ENCODE measurements at places on chromosomes 5 and 9.
A peak's percentile ranks its signal among the peaks of the same experiment; 100 is the strongest.

- peak; percentile 62 for DNase-seq
Measured at GRCh38 chr5:37184748-37185364, 64.3 kb downstream of the CPLANE1 start.

- DNase-seq, result peak; percentile 98
Measured at GRCh38 chr5:172772112-172772906, 1.3 kb upstream of the DUSP1 start.

- no peak for DNase-seq
Measured at GRCh38 chr5:65185468-65185867, 296.3 kb downstream of the ADAMTS6 start.

GRCh38 chr5:138463419-138464007 lies 1.8 kb upstream of the EGR1 start:
- no peak for DNase-seq

- DNase-seq, result no peak
Measured at GRCh38 chr5:57772512-57772911, 289.9 kb upstream of the ACTBL2 start.

- DNase-seq, result no peak
Measured at GRCh38 chr5:145189746-145190145, 645.4 kb downstream of the PRELID2 start.

GRCh38 chr5:92992073-92992472 lies 588.9 kb downstream of the NR2F1-AS1 start:
- no peak for DNase-seq

DNA sequence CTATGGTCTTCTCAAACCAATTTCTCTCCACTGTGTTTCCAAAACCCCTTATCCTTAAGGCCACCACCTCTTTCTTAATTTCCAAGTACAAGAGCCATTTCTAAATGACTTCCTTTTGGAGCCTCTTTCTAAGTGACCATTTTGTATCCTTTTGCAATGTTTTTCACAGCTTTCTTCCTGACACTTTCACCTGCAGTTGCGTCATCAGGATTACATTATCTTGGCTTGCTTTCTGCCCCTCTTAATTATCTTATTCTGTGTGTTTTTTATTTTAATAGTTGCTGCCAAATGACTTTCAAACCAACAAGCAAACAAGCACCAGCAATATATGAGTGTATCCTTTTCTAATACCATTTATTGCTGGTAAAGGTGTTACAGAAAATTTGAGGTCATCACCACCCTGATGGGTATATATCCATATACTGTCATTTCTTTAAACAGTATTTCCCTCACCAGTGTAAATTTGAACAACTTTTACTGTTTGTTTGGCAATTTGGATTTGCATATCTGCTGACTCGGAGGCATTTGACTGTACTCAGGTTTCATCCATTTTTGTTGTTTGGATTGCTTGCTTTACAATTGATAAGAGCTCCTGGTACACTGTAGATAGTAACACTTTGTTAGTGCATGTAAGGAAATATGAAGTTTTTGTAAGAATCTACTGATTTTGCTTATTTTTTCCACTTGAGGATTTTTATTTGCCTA lies 5.4 kb upstream of the ANXA1 start:
- no peak for DNase-seq

- DNase-seq, result no peak
Measured at GRCh38 chr5:68458416-68459021, 243.0 kb downstream of the PIK3R1 start.

- peak; percentile 54 for DNase-seq
Measured at GRCh38 chr9:136902259-136902821, 16.0 kb downstream of the TRAF2 start.

- DNase-seq, result no peak
Measured at GRCh38 chr5:6705959-6706358, 7.3 kb upstream of the TENT4A start.

DNA sequence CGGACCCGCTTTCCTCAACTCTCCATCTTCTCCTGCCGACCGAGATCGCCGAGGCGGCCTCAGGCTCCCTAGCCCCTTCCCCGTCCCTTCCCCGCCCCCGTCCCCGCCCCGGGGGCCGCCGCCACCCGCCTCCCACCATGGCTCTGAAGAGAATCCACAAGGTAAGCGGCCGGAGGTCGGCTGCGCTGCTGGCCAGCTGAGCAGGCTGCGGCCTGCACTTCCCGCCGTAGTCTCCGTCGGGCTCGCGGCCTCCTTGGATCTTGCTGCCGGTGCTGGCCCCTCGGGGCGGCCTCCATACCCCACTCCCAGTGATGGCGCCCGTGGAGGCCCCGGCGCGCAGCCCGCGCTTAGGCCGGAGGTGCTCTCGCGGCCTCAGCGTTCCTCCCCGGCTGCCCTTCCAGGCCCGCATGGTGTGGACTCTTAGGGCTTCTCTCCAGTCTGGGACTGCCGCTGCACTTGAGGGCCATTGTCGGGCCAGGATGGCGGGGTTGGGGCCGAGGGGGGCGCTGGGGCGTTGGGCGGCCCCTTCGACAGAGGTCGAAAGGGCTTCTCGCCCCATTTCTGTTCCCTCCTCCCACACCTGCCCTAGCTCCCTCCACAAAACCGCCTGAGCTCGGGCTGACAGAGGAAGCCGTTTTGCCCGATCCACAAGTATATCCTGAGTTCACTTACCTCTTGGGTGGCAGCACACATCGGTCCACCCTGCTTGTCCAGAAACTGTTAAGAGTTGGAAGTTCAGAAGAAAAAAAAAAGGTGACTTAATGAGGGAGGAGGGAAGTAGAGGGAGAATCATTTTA lies 714 bp downstream of the UBE2D2 start:
- no peak for DNase-seq

DNA sequence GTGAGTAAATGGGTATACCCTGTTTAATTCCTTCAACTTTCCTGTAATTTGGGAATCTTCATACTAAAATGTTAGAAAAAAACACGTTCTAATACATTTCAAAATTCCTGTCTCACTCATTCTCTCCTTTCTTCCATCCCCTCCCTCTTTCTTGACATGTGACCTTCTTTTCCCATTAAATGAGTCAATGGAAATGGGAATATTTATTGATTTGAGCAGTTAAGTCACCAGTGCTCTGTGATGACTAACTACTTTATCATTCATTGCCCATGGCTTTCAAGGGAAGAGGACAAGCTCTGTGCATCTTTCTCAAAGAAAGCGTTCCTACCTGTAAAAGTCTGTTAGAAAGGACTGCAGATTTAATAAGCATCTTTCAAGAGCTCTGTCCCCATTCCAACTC lies 144.4 kb upstream of the MAP3K1 start:
- no peak for DNase-seq

- no peak for DNase-seq
Measured at GRCh38 chr9:83132768-83133167, 69.8 kb upstream of the RASEF start.

GRCh38 chr5:131262953-131263541 lies 806 bp upstream of the CDC42SE2 start:
- peak; percentile 42 for DNase-seq

- no peak for DNase-seq
Measured at GRCh38 chr5:156534906-156535485, 208.0 kb downstream of the SGCD start.

GRCh38 chr5:159451197-159452052 lies 121.1 kb upstream of the IL12B start:
- DNase-seq, result no peak

DNA sequence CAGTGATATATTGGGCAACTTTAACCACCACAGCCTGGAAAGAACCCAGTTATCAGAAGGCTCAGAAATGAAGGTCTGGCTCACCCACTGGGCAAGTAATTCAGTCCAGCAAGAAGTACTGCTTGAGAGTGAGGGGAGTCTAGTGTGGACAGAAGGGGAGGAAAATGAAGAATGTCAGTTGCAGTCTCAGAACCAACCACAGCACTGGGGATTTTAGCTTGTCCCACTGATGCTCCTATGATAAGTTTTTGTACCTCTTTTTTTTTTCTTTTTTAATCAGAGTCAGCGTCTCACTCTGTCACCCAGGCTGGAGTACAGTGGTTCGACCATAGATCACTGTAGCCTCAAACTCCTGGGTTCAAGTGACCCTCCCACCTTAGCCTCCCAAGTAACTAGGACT lies 9.4 kb upstream of the CD72 start:
- DNase-seq, result no peak

DNA sequence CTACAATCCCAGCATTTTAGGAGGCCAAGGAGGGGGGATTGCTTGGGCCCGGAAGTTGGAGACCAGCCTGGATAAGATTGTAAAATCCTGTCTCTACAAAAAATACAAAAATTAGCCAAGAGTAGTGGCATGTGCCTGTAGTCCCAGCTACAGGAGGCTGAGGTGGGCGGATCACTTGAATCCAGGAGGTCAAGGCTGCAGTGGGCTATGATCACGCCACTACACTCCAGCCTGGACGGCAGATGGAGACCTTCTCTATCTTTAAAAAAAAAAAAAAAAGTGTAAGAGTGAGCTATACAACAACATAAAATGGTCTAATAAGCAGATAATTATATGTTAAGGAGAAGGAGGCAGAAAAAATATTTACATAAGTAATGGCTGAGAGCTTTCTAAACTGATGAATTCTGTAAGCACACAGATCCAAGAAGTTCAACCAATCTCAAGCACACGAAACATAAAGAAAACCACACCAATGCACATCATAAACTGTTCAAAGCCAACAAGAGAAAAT lies 23.0 kb downstream of the CDC14B start:
- no peak for DNase-seq

GRCh38 chr5:148454576-148454975 lies 70.8 kb downstream of the FBXO38 start:
- no peak for DNase-seq

- DNase-seq, result no peak
Measured at GRCh38 chr5:141182248-141182647, at the start of gene PCDHB16. TSS of gene PCDHB16 (plus strand) at chr5:141182387. CDS start at chr5:141182560, 173 bp downstream.

DNA sequence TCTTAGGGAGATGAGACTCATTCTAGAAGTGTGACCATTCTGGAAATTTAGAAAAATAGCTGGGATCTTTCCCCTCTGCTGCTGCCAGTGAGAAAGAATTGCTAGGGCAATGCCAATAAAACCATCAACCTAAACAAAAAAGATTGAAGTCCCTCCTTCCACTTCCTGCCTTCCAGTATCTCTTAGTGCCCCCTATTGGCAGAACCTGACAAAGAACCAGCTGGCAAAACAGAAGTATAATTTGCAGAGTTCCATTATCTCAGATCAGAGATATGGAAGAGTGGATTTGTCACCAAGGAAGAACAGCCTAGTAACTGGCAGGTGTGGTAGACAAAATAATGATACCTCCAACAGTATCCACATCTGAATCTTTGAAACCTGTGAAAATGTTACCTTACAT lies 13.8 kb upstream of the PLCXD3 start:
- no peak for DNase-seq

All from naive B cell (primary cell).